ENCODE measurements at places on chromosomes 11 and 22.

DNA sequence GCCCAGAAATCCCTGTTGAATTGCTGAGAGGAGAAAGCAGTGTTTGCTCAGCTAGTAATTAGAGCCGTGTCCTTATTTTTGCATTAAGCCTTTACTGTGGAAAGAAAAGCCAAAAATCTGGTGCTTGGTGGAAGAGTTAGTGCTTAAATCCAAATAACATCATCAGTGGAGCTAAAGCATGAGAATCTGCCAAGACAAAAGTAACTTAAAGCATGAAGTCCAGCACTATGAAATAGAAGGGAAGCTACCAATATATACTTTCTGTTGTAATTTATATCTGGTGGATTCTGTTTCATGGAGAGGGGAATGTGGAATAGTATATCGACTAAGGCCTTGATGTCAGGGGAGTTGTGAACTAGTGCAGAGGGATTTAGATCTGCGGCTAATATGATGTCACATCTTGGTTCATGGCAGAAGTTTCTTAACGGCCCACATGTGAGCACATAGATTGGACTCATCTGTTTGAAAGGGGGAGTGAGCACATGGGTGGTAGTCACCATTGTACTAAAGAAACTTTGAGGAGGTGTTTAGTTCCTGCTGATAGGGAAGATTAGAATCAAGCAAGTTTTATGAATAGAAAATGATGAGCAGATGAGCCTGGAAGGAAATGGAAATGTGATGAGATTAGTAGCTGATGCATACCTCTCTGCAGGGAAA lies 224.4 kb upstream of the MTNR1B start:
- no peak for DNase-seq

DNA sequence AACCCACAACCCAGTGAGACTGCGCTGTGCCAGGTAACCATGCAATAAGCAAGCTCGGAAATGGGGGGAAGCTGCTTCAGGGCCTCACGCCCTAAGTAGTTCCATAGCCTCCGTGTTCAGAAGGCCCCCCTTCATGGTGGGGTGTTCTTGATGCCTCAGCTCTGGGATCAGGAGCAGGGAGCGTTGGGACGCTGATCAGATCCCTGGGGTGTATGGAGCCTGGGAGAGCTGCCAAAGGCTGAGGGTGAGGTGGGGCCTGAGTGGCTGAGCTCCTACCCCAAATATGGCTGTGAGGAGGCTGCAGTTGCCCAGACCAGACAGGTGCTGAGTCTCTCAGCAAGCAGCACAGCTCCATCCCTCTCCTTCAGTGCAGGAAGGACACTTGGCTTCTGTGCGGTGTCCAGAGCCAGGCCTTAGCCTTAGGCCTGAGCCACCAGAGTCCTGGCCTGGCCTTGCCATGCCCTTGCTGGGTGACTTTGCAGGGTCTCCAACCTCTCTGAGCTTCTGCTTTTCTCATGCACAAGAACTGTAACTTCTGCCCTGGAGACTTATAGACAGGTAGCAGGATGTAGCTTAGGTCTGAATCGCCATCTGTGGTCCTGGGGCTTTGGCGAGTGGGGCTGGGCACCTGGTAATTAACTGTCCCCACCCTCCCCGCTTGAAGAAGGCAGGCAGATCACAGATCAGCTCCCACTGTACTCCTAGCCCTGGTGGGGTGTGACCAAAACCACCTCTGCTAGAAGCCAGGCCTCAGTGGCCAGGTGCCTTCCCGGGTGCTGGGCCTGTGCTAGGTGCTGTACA lies 5.3 kb downstream of the MMP11 start:
- DNase-seq, result no peak

- no peak for DNase-seq
Measured at GRCh38 chr11:69306821-69307220, 12.9 kb downstream of the MYEOV start.

DNA sequence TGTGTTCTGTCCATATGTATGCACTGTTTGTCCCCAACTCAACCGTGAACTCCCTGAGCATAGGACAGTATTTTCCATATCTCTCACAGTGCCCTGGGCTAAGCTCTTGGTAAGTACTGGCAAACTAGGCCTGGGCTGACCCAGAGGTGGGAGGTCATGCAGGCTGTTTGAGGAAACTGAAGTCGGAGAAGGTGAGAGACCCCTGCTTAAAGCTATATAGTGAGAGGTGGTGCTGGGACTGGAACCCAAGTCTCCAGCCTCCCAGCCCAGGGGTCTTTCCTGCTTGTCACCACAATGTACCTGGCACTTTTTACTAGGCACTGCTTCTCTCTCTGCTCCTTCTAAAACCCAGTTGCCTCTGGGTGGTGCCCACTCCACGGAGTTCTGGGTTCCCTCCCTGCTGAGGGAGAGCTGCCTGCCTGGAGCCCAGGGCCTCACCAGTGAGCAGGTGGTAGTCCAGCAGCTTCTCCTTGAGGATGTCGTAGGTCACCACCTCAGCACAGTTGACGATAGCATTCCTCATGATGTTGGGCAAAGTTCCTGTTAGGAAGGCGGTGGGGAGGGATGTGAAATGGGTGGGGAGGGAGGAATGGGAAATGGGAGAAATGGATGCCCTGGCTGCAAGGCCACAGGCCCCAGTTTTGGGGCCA lies 4.7 kb downstream of the UCP3 start:
- DNase-seq, result no peak

DNA sequence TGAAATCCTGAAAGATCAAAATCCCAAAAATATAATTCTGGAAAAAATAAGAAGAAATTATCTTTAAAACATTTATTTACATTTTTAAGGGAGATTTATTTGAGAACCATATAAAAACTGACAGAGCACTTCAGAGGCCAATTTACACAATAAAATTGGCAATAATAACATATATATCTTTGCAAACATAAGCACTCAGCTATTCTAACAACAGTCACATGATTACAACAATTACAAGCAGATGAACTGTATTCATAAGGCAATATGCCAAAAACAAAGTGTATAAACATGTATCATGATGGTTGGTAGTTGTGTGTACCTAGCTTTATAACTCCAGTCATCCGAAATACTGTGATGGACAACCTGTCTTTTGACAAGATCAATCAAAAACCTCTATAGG lies 17.7 kb upstream of the RASSF10 start:
- DNase-seq, result no peak

DNA sequence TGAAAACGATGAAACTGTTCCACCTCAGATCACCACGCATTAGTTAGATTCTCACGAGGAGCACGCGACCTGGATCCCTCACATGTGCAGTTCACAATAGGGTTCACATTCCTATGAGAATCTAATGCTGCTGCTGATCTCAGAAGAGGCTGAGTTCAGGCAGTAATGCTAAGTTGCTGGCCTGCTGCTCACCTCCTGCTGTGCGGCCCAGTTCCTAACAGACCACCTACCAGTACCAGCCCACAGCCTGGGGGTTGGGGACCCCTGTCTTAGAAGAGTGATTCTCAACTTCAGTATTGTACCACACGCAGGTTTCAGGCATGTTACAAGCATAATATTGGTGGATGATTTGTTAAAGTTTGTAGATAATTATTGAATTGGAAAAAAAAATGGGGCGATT lies 182.7 kb downstream of the BLID start:
- DNase-seq, result no peak
